ENCODE measurements at places on chromosomes 1 and 21.

- no peak for DNase-seq
These were observed 7.9 kb downstream of the TEX35 start for GRCh38 chr1:178520803-178521202.

- no peak for DNase-seq
These were observed 10.7 kb upstream of the ZP4 start for GRCh38 chr1:237901299-237901934.

DNA sequence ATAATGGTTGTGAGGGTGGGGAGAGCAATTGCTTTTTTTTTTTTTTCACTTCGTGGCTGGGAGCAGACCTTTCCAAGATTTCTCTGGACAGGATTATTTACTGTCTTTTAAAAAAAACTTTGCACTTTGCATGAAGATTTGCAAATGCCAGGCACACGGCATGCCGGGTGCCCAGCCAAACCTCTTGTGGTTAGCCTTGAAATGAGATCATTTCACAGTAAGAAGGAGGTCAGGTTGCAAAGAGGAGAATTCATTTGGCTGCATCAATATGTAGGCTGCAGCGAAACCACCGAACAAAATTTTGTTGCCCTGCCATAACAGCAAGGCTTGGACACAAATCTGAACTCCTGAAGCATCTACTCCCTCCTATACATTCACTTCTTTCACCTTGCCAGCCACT, 36.5 kb upstream of the KCND3 start:
- no peak for DNase-seq

DNA sequence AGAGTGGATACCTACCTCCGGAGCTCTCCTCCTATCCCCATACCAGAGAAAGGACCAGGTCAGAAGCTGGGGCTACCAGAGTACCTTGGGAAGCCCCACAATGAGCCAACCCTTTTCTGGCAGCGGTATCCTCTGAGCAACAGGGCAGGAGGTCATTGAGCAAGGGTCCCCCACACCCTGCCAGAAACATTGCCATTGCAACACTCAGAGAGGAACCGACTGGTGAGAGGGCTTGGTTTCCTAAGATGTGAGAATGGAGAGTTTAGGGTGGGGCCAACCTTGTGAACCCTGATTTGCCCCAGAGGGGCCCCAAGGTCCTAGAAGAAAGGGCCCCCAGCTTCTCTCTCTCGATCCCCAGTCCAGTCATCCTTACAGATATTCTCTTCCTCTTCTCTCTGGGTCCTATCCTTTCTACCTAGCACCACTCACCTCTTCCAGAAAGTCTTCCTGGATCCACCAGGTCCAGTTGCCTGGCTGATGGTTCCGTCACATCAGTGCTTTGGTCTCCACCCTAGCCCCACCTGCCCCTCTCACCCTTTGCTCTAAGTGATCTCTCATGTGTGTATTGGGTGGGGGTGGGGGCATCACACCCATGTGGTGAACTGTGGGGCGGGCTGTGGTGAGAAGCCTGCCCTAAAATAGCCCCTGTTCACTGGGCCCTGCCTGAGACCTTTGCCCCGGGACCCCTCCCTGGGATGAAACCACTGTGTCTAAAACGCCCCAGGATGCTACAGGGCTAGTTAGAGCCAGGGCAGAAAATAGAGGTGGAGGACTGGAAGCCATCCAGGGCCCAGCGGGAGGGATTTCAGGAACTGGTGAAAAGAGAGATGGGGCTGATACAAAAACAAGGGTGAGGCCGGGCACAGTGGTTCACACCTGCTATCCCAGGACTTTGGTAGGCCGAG, 8.7 kb downstream of the FGR start:
- DNase-seq, result no peak

DNA sequence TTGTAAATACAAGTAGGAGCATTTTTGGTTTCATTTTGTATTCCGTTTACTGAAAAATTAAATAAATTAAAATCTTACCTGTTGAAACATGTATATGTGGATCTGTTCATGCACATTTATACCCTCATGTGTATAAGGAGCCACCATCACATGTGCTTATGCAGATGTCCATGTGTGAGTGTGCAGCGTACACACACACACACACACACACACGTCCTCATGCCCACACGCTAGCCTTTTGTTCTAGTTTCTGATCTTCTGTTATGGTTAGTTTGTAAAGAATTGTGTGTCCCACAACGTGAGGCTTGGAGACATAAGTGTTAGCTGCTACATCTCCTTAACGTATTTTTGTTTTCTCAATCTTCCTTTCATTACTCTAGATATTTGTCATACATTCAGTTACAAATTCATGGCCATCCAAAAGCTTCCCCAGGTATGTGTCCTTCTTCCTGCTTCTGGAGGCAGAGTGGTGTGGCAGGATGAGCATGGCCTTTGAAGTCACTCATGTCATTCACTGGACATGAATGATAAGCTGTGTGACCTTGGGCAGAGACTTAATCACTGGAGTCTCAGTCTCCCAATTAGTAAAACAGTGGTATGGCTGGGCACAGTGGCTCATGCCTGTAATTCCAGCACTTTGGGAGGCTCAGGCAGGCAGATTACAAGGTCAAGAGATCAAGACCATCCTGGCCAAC, 54.6 kb downstream of the TENT5C start:
- DNase-seq, result no peak

DNA sequence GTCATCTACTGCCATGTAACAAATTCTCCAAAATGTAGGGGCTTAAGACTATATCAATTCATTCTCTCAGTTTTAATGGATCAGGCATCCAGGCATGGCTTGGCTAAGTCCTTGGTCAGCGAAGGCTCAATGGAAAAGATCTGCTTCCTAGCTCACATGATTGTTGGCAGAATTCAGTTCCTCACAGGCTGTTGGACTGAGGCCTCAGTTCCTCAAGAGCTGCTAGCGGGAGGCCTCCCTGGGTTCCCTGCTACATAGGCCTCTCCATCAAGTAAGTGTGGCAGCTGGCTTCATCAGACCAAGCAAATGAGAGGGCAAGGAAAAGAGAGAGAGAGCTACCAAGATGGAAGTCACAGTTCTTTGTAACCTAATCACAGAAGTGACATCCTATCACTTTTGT, 19.6 kb upstream of the EYA3 start:
- no peak for DNase-seq

GRCh38 chr1:226320930-226321329, 12.0 kb upstream of the LIN9 start:
- DNase-seq, result no peak

DNA sequence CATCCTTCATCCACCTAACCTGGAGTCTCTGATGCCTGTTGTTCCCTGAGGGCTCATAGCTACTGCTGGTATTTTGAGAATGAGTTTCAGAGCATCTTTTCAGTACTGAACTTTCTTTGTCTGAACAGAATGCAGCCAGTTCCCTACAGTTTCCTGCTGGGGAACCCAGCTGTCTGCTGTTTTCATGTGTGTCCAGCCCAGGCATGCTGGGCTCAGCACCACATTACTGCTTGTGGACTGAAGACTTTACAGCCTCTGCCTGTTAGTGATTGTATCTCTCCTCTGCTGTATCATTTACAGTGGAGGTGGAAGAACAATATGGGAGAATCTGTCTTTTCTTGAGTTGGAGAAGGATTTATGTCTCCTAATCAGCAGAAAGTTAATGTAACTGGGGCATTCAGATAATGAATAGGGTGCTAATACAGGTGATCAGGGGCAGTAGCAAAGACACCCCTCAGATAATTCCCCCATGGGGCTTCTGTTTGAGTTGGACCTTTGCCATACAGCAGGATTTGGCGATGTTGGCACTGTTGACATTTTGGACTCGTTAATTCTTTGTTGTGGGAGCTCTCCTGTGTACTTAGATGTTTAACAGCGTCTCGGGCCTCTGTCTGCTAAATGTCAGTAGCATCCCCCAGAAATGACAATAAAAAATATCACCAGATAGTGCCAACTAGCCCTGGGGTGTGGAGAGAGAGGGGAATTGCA, 207.7 kb downstream of the HHAT start:
- DNase-seq, result no peak

All from RWPE2 (cell line).